Hematopoietic multipotent progenitor cell treated with erythropoietin and hydrocortisone succinate and interleukin-3 and kit ligand, for 4 days (in vitro differentiated cells): ENCODE measurements at places on chromosomes 1 and 21.

GRCh38 chr1:21673277-21673780 is 4.2 kb upstream of the RAP1GAP start:
- DNase-seq, result peak; percentile 49

GRCh38 chr1:29870621-29871020 is 634.3 kb downstream of the PTPRU start:
- no peak for DNase-seq

DNA sequence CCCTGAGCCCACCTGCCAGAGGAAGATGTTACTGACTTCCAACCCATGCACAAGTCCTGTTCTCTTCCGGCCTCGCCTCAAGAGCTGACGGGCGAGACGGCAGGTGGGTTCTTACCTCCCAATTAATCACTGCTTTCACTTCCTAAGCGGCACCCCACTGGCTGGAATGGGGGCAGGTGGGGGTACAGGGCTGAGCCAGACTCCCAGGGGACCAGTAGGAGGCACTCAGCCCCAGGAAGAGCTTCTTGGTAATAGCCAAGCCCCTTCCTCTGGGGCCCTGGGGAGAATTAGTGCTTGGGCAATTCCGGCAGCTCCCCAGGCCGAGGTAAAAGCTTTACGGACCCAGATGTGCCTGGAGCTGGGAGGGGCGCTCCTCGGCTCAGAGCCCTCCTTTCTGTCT is 9.7 kb downstream of the CNTN2 start:
- no peak for DNase-seq

DNA sequence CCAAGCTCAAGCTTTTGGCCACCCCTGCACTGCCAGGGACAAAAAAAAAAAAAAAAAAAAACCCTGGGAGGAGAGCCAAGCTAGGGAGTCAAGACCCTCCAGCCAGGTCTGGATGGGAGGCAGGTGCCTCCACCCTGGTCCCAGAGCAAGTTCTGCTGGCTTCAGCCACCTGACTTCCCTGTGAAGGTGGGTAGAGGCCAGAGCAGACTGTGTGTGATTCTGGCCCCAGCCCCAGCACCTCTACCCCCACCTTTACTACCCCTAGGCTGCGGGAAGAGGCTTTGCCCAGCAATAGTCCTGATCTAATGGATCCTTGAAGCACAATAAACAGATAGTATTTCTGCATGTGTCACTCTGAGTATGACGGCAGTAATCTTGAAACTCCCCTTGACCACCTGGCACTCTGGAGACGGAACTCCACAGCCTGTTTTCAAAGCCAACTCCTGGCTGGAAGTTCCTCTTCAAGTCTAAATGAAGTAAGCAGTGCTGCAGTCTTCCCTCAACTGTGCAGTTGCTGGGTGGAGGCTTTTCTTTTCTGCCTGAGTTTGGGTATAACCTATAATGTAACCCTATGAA is 9.8 kb downstream of the PDZK1IP1 start:
- no peak for DNase-seq

DNA sequence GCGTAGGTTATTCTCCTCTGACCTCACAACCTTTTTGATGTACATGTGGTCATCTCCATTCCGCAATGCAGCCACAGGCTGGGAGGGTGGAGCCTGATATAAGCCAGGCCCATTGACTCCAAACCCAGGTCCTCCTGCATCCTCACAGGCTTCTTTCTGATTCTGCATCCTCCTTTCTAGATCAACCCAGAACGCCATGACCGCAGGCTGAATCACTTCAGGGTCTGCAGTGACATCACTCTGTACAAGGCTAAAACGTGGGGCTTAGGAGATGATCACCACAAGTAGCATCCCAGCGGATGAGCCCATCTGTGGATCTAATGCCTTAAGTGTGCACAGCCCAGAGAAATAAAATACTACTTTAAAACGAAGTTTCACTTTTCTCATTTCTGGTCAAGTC is 16.1 kb downstream of the EBNA1BP2 start:
- no peak for DNase-seq

DNA sequence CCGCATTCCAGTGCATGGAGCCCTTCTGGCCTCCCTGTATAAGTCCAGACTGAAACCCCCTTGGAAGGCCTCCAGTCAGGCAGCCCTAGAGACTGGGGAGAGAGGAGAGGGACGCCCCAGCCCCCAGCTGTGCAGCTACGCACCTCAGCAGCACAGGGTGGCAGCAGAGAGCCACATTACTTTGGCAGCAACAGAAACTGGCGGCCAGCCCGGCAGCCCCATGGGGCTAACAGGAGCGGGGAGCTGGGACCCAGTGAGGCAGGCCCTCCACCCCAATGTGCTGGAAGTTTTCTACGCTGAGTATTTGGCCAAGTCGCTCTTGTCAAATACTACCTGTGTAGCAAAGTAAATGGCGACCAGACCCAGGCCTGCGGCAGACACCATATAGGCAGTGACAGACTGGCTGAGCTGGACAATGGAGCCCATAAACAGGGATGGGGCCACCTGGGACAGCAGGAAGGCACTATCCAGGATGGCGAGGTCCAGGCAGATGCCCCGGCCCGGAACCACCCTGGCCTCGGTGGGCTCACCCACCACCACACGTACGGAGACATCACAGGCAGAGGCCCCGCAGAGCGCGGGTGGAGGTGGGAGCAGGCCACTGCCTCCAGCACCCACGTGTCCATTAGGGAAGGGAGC is 21.2 kb downstream of the SLC45A3 start:
- peak; percentile 87 for DNase-seq
